ENCODE measurements at places on chromosomes 6 and 20.

GRCh38 chr20:13355411-13355810 lies 134.3 kb downstream of the ISM1 start:
- DNase-seq: no peak

- no peak for DNase-seq
These were observed 111.9 kb downstream of the TBX18 start for GRCh38 chr6:84652356-84653026.

GRCh38 chr6:105194106-105194505 lies 14.3 kb upstream of the POPDC3 start:
- no peak for DNase-seq

DNA sequence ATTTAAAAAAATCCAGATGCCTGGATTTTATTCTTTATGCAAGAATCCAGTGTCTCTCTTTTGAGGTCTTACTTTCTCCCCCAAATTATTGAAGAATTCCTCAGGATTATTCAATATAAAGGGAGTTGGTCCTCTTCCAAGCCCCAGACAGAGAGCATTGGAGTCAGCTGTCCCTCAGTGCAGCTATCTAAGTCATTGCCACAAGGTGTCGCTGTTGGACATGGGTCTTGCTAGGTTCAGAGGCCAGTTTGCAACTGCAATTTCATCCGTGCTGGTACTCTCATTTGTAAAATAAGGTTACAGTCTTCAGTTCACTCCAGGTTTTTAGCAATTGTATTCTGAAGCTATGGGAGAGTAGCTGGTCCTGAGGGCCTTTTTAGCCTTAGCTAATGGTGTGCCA lies 27.8 kb downstream of the CCN2 start:
- DNase-seq: peak; percentile 26

GRCh38 chr20:21699216-21699508 lies 6.3 kb upstream of the PAX1 start:
- DNase-seq: no peak

GRCh38 chr20:19962958-19963357 lies 54.2 kb upstream of the NAA20 start:
- DNase-seq: no peak

GRCh38 chr20:14062786-14063185 lies 67.5 kb downstream of the MACROD2 start:
- DNase-seq: no peak

DNA sequence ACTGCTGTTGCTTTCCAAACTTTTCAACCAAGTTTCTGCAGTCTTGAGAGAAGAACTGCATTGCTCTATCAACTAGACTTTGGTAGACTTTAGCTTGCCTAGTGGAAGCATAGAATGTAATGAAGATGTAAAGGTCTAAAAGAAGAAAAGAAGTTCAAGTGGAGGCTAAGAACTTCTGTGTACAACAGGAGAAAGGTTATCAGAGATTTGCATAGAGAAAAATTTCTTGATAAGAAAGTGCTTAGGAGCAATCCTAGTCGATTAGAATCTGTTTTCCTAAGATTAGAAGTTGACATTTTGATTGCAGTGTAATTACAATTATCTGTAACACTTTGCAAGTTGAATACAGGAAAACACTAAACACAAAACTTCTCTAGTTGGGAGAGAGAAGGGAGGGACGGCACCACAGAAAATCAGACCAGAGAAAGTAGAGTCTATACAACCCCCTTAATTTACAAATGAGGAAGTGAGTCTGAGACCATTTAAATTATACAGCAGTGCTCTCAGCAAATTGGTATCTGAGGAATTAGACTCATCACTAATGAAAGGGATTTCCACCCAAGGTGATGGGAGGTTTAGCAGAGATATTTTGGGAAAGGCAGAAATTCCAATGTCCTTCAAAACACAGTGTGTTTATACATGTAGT lies 194.3 kb upstream of the MARCKS start:
- no peak for DNase-seq

- DNase-seq: no peak
These were observed 16.3 kb downstream of the RIN2 start for GRCh38 chr20:19774135-19774933.

- DNase-seq: no peak
These were observed 22.2 kb upstream of the ADIG start for GRCh38 chr20:38558596-38559360.

- no peak for DNase-seq
These were observed 86.2 kb upstream of the ARID1B start for GRCh38 chr6:156691018-156691417.

- DNase-seq: no peak
These were observed 126.8 kb downstream of the LRFN2 start for GRCh38 chr6:40460380-40460779.

- no peak for DNase-seq
These were observed 2.4 kb downstream of the AGPAT4 start for GRCh38 chr6:161271343-161272030.

DNA sequence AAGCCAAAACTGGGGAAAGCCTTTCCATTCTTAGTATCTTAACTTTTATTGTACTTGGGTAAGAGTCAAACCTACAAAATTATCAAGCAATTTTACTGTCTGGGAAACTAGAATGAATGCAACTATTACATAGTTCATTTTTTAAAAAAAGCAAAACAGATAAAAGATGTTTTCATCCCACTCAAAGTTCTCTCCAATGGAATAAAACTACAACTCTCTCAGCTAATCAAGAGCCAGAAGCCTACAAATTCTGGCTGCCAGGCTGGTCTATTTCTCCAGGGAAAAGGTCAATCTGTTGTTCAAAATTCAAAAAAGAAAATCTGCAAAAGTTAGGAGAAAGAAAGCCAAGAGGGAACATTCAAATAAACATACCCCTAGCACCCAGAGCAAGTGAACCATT lies 56.2 kb downstream of the COL12A1 start:
- no peak for DNase-seq

DNA sequence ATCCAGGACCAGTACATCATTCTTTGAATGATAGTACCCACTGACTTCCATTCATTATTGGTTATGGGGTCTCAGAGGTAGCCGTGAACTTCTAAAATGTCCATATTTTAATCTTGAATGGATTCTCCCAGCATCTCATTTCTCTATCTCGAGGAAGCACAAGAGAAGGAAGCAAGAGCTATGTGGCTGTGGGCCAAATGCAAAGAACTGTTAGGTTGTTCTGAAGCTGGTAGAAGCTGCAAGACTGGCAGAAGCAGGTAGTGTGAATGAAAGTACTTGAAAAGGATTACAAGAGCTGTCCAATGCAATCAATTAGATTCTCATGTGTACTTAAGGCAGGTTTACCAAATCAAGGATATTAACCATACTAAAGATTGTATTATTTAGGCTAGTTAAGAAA lies 1131.8 kb downstream of the GRIK2 start:
- DNase-seq: no peak

GRCh38 chr20:12914804-12915203 lies 94.0 kb upstream of the SPTLC3 start:
- no peak for DNase-seq

DNA sequence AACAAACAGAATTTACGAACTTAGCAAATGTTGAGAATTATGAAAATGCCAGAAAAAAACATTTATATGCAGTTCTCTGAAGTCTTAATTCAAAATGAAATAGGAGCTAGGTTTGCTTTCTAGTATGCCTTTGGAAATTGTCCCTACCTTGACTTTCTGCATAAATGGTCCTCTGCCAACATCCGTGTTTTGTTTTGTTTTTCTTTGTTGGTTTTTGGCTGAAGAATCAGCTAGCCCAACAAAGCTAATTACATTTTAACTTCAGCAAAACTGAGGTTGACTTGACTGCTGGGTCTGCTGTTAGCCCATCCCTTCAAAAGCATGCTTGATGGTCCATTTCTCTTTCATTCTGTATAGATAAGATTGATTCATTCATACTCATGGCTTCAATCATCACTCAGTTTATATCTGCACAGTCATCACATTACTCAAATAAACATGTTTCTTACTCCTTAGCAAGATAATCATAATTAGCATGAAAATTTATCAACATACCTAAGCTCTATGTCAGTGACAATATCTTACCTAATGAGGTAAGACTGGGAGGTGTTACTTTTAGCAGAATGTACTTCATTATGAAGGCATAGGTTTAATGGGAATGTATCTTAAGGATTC lies 76.4 kb downstream of the ADGRB3 start:
- DNase-seq: no peak

DNA sequence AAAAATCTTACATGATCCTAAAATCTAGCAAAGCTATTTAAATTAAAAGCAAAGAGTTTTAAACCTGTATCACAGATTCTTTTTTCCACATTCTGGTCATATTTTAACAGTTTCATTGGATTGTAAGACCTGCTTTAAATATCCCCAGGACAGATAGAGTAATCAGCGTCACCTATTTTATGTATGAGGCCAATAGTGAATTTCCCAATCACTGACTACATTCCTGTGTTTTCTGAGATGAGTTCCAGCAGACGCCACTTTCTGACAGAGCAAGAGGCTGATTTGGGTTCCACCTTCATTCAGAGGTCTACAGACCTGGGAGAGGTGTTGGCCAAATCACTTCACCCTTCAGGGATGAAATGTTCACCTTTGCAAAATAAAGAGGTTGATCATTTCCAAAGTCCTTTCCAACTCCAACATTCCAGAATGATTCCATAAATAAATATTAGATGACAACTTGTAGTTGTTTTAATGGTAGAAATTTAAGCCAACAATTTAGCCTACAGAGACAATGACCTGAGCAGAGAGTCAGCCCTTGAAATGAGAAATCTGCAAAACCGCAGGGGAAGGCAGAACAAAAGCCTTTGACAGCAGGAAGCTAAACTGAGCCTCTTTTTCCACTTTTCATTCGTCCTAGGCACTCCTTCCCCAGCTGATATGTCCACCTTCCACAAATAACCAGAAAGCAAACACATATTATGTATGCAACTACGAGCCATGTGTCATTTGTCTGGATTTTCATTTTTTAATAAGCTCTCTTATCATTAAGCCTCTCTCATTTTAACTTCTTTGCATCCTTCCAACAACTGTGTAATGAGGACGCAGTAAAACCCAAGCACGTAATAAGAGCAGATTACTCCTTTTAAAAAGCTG lies 105.2 kb downstream of the TFAP2A start:
- no peak for DNase-seq

GRCh38 chr20:40643891-40644290 lies 45.1 kb downstream of the MAFB start:
- DNase-seq: no peak

GRCh38 chr20:36951198-36951978 lies at the start of gene SAMHD1:
Gene SAMHD1 (minus strand): TSS chr20:36951708. CDS start chr20:36951643, 65 bp downstream.
- DNase-seq: peak; percentile 98

GRCh38 chr6:125631165-125631564 lies 118.3 kb upstream of the HEY2 start:
- no peak for DNase-seq

GRCh38 chr6:52352239-52353018 lies 9.5 kb upstream of the PAQR8 start:
- peak; percentile 54 for DNase-seq

- no peak for DNase-seq
These were observed 348.0 kb downstream of the CDH4 start for GRCh38 chr20:61600016-61600415.

DNA sequence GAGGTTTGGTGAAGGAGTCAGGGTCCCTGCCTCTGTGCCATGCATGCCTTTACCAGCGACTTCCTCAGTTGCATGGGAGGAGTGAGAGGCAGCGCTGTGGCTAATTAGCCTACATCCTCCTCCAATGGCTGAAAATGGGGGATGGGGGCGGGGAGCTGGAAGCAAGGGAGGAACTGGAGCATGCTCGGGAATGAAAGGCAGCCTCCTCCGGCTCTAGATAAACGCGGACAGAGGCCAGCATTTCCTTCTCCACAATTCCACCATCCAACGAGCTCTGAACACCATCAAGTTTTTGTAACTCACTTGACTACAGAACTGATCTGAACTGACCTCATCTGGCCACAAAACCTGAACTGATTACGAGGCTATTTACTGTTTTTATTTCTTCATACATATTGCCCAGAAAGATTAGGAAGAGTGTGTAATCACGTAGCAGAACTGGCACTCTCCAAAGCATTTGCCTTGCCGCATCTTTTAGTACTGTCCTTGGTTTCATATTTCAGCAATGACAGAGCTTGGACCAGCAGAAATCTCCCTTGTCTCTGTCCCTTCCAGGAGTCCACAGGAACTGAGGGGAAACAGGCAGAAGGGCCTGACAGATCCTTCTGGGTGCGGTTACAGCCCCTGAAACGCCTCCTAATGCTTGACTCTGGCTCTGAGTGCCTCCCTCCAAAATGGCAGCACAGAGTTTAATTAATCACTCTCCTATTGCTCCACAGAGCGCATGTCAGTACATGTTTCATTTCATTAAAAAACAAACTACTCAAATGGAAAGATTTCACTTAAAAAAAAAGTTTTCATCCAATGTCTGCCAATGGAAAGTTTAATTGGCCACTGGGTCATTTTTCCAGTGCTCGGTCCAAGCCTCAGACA lies 58.2 kb upstream of the TRAF3IP2 start:
- DNase-seq: no peak
